ENCODE measurements at places on chromosomes 5 and 9.

GRCh38 chr5:18375641-18376040 lies 741.4 kb downstream of the TAF11L14 start:
- DNase-seq, result no peak

DNA sequence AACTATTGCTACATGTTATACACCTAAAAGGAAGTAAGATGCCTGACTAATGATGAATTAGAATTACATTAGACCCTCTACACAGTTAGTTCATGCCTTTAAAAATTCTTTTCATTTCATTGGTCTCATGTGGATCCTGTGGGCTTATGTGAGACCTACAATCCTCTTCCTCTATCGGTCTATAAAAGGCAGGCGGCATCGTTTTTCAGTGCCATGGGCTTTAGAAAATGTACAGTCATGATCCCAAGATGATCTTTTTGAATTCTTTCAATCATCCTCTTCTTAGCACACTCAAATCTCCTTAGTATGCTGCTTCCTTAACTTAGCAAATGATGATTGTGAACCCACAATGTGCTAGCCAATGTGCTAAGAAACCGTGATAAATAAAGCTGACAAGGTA lies 193.9 kb downstream of the ZNF608 start:
- no peak for DNase-seq

GRCh38 chr5:104347119-104347708 lies 784.6 kb upstream of the NUDT12 start:
- no peak for DNase-seq

- DNase-seq, result no peak
These were observed 30.7 kb upstream of the VCAN start for GRCh38 chr5:83440826-83441225.

DNA sequence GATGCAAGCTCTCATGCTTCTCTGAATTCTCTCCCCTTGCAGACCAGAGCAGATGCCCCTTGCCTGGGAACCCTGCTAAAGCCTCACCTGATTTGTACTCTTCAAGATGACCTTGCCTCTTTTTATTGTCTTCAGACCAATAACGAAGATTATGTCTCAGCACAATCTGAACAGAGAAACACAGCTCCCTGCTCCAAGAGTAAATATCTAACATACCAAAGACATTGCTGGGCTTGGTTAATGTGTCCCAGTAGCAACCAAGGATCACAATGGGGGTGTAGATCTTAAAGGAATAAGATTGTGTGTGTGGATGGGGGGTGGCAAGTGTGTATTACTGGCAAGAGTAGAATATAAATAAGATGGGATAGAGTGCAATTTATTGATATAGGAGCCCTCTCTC lies 67.6 kb upstream of the LHFPL2 start:
- DNase-seq, result no peak

DNA sequence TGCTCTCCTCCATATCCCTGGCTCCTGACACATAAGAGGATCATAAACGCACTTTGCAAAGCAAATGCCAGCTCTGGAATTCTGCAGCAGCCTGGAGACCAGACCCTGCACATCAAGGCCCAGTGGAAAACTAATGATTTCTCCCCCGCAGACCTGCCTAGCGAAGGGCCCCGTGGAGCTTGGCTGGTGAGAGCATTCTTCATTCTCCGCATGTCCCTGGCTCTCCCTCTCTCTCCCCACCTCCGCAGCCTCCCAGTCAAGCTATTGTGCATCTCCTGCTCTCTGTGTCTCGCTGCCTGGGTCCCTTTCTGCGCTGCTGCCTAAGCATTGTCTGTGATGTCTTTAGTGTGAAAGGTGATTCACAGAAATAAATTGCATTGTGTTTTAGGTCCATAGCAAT lies 46.7 kb downstream of the GRIA1 start:
- DNase-seq, result no peak

DNA sequence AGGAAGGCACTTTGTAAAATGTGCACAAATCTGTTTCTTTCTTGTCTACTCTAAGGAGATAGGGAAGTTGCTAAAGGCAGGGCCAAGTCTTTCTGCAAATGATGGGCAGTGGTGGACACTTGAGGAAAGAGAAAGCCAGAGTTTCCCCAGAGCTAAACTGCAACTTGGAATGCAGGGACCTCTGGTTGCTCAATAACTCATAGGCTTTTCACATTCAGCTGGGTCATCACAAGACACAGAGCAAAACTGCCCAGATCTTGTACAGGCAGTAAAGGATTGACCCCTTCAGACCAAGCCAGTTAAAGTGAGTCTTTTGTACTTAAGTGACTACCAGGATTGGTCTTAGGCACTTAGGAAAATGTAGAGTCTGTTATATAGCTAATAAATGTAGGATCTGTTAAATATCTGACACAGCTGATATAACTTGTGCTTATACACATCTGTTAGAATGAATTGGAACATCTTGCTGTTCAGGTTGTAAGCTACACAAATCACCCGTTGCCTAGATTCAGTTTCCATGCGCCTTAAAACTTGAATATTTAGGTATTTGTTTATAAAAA lies 13.5 kb upstream of the AGXT2 start:
- no peak for DNase-seq

DNA sequence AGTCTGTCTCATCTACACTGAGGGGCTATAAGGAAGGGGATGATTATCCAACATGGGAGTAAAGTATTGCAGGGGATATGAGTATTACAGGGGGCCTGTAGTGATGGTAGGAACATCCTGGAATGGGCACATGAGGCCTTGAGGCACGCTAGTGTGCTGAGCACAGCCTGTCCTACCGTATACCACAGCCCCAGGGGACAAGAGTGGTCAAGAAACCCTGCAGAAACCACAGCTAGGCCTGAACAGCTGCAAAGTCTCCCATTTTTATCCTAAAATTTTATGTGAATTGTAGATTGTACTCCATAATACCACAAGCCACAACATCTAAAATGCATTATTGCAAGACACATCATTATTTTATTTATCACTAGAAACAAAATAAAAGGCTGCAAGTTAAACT lies 136.3 kb upstream of the ASTN2 start:
- no peak for DNase-seq

DNA sequence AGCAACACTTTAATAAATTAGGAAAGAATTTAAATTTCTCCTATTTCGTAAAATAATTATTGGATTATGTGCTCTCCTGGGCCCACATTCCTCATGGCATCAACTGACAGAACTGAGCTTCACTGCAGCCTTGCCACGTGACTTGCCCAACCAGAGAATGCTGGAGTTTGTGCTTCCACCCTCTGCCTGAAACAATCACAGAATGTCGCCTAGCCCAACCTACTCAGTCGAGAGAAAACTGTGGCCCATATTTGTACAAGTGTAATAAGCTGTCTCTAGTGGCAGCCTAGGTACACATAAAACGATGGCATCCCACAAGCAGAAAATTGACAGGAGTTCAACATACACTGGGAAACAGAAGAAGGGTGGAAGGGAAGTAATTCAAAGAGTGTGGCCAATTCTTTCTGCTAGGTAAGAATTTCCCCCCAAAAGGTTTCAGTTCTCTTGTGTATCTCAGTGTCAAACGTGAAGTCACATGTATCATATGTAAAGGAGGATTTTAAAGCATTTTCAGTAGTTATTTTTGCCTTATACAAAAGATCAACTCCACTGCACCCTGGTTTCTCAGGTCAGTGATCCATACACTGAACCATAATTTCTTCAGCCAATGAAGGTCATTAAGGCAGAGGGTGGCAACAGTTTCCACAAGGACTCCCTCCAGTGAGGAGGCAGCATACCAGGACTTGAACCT lies 41.7 kb downstream of the ZNF608 start:
- DNase-seq, result no peak

GRCh38 chr9:136003411-136004218 lies 42.4 kb upstream of the UBAC1 start:
- DNase-seq, result no peak

DNA sequence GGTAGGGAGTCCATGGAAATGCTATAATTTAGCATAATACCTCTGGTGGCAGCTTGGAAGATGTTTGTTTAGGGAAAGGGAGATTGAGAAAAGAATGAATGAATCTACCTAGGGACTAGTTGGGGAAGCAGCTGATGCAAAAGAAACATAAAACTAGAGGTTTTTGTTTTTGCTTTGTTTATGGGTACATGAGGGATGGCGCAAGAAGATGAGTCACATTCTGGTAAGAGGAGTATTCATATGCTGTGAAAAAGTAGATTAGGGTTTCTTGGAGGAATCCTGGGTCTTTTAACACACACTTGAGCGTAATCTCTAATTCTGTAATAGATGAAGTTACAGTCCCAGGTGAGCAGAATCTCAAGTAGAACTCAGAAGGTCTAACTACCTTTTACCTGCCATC lies 17.1 kb downstream of the C9orf43 start:
- DNase-seq, result no peak

- no peak for DNase-seq
These were observed 25.5 kb downstream of the AGTPBP1 start for GRCh38 chr9:85716031-85716877.

DNA sequence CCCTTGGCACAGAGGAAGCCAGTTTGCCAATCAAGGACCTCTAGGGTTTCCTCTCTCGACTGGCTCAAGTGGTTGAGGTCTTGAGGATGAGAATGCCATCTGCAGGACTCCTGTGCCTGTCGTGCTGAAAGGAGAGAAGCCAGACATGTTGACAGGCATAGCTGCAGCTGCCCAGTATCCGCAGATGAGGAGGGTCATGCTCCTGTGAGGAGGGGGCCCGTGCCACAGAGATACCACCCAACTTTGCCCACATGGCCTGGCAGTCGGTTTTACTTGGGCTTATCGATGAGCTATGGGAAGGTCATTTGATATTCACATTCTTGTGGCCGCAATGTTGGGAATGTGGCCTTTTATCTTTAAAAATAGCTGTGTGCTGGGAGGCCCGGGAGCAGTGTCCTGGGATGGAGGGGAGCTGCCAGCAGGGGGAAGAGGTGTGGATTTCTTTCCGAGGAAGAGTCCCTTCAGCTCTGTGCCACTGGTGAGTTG lies 17.4 kb downstream of the FRMPD1 start:
- DNase-seq, result no peak

- no peak for DNase-seq
These were observed 73.8 kb downstream of the MAPKAP1 start for GRCh38 chr9:125633116-125633745.

DNA sequence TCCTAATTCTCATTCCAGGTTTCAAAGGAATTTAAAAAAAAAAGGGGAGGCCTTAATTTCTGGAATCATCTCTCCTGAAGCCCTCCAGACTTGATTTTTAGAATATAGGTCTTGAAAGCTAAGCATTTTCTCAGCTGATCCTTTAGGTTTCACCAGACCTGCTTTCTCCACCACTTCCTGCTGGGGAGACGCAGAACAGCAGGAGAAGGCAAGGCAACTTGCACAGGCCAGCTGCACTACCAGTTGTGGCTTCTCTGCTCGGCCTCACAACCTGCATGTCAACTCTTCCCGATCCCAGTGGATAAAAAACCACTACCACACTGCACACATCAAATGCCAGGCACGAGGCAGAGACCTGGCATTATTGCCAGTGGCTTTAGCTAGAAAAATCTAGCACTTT lies 119.8 kb downstream of the SIL1 start:
- DNase-seq, result no peak

GRCh38 chr9:88464851-88465250 lies 70.1 kb upstream of the NXNL2 start:
- DNase-seq, result no peak

DNA sequence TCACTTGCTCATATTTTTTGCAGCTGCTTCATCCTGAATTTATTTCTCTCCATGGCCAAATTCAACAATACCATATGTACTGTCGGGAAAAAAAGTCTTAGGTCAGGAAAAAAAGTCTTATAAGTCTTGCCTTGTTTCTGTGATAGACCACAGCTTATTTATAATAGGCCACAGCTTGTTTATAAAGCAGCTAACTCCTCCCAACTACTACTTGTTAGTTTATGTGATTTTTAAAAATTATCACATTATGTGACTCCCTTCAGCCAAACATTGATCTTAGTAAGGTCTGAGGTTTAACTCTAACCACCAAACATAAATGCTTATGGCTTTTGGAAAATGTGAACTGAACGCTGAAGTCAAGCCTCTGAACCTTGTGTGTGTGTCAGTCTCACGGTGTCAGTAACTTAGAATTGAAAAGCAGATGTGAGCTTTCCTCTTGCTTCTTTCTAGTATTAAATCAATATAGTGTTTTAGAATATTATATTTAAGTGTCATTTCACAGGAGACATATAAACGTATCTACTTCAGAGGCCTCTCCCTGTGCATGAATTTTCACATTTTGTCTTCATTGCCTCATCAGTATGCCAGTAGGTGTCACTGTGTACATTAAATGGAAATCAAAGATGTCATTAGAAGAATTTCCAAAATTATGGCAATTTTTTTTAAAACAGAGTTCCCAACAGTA lies 51.3 kb downstream of the SNX24 start:
- no peak for DNase-seq

- no peak for DNase-seq
These were observed 129.2 kb upstream of the ADRA1B start for GRCh38 chr5:159786901-159787691.

- no peak for DNase-seq
These were observed 13.7 kb upstream of the CXCL14 start for GRCh38 chr5:135592312-135593045.

DNA sequence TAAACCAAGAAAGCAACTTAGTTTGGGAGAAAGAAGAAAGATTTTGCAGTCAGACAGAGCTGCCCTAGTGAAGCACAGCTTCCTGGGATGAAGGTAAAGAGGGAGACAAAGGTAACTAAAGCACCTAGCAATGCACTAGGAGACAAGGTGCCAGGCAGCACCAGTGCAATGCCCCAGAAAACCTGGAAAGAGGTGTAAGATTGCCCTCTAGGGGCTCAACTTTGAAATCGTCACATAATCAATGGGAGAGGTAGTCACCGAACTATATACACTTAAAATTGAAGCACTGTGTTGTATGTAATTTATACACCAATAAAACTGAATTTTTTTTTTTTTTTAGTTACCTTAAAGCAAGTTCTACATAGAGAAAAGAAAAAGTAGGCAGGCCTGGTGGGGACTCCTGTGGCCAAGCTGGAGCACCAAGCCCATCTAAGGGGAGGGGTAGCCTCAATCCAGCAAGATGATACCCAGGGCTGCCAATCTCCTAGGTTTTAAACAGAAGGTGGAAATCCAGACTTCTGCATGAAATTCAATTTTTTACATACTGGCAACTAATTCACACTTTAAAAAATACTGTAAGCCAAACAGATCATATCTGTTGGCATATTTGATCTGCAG lies 48.2 kb downstream of the CDK5RAP2 start:
- no peak for DNase-seq

DNA sequence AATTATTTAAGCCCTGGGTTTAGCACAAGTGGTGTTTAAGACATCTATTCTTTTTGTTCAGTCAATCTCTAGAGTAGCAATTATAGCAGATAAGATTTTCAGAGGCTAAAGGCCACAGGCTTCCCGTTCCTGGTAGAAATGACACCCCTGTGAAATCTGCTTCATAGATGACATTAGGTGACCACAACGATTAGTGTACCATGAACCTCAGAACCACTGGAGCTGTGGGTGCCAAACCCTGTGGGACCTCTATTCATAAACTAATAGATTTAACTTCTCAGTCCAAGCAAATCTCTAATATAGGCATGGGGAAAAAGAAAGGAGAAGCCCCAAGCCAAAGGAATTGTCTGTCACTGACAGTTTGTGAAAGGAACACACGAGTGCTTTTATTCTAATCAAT lies 207.4 kb downstream of the ARRDC3 start:
- no peak for DNase-seq

- no peak for DNase-seq
These were observed 12.0 kb downstream of the SNX18 start for GRCh38 chr5:54529565-54529964.

All from bone marrow (tissue), 2 donors.